ENCODE measurements at places on chromosomes 5 and 9.

DNA sequence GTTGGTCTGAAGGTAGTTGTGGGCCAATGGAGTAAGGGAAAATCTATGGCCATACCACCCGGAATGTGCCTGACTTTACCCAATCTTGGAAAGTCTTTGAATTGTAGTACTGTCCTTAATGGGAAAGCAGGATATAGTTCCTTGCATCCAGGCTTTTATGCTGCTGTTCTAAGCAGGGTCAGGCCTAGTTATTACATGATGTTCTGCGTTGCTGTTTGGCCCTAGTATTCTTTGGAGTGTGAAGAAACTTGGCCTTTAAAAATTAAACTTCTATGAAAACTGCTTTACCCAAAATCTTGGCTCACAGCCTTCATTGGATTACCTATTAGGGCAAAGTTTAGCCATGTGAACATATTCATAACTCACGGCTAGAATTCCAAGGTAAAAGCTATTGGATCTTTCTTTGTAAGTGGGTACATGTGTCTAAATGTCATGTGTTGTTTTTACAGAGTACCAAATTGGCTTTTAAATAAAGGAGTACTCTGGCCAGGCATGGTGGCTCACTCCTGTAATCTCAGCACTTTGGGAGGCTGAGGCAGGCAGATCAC lies 211.1 kb downstream of the DTWD2 start:
- no peak for DNase-seq

DNA sequence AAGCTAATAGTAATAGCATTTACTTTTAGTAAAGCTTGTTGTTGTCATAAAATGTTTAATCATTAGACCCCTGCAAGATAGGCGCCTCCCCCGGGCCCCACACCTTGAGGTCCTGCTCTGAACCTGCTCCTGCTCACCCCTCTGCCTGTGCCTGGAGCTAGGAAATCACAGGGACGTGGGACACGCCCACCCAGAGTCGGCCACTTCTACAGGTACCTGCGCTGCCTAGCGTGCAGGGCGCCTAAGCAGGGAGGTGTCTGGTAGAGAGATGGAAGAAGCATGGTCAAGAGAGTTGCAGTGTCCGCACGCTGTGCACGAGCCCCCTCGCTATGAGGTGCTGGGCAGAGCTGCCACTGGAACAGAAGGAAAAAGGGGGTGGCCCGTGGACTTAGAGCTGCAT lies 52.6 kb downstream of the HINT1 start:
- no peak for DNase-seq

- no peak for DNase-seq
Observed at GRCh38 chr9:98227883-98228282, 27.6 kb downstream of the TBC1D2 start.

GRCh38 chr9:72300873-72301272 lies 64.1 kb downstream of the ZFAND5 start:
- no peak for DNase-seq

GRCh38 chr5:1347571-1347970 lies 2.7 kb upstream of the CLPTM1L start:
- no peak for DNase-seq

DNA sequence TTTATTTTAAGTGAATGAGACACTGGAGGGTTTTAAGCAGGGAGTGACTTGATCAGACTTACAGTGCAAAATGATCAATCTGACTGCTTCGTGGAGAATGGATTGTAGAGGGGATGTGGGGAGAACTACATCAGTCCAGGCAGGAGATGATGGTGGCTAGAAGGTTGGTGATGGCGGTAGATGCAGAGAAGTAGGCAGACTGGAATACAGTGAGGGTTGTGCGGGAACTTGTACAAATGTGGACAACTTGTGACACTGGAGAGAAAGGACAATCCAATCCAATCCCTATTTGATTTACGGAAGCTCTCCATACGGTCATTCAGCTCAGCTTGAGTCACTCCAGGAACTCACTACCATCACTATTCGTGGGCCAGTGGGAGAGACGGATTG lies 593 bp downstream of the TIGD6 start:
- no peak for DNase-seq

GRCh38 chr5:65828022-65828896 lies 98.1 kb upstream of the ERBIN start:
- no peak for DNase-seq

- no peak for DNase-seq
Observed at GRCh38 chr5:142491270-142491669, 166.4 kb upstream of the SPRY4 start.

DNA sequence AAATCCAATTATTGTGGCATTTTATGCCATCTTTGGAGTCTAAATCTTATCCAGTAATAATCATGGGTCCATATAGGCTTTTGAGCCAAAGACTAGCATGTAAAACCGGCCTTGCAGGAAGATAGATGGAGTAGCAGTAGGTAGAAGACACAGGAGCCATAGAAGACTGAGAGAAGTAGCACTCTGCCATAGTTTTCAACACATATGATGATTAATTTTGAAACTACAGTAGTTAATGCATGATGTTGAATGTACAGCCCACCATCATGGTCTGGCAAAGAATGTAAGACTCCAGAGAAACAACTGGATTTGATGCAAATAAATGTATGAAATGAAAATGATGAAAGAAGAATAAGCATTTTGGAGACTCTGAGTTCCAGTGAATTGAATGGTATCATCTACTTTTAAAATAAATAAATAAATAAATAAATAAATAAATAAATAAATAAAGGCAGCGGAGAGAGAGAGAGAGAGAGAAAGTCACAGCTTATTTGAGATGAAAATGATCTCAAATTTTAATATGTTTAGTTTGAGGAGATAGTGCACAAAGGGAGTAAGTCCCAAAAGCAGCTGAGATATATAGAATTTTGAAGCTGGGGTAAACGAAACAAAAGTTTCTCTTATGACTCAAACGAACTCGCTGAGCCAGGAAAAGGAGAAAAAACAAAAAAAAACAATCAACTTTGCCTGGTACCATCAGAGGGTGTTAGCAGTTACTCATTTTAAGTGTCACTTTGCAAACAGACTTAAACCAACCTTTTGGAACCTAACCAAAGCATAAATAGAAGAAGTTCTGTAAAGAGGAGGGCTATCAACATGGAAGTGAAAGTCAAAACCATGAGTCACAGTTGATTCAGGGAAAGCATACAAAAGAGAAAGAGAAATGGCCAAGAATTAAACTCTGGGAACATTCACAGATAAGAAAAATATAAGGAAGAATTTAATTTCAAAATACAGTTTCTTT lies 388.7 kb downstream of the CETN3 start:
- DNase-seq: no peak

DNA sequence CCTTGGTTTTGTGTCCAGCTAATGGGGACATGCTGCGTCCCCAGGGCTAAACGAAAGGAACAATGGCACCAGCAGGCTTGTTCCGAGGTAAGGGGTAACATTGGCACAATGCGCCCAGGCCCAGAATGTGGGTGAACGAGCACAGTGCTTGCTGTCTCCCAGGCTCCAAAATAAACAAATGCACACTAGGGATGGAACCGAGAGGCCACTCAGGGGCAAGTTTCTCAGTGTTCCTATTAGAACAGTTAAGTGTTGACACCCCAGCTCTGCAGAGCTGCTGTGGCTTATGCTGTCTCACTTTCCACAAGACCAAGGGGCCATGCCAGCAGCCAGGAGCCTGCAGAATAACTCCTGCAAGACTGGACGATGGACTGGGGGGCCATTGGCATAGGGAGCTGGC lies 492.4 kb downstream of the GADD45G start:
- no peak for DNase-seq

DNA sequence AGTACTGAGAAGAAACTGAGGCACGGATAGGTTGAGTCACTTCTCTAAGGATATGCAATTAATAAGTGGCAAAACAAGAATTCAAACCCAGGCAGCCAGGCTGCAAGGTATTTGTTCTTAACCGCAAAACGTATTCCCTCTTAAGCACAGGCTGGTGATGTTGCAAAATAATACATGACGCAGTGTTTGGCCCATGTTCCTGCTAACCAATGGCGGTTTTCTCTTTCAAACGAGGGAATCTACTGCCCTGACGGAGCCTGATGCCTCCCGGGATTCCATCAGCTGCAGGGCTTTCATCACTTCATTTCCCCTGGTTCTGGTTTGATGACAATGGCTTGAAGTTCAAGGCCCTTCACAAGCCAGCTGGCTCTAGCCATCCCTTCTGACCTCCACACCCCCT lies 154.8 kb downstream of the SLIT3 start:
- no peak for DNase-seq

DNA sequence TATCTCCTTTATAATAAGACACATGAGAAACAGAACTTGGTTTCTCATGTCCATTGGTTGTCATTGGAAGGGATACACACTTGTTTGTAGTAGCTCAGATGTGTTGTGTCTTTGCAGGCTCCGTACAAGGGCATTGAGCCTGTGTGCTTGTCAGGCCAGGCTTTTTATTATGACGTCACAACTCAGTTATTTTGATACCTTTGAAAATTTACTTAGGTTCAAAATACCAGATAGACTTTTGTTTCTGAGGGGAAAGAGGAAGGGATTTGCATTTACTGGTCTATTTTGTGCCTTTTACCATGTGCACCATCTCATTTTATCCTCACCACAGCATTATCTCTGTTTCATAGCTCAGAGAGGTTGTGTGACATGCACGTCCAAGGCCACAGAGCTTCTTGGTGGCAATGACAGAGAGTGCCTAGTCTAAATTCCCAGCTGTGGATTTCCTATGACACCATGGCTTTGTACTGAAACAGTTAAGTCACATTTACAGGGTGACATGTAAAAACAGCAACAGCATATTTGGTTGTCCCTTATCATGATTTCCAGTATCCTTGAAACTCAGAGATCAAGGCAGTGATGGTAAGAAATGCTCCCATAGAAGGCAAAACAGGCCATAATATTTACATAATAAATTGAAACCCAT lies 268.7 kb downstream of the AOPEP start:
- no peak for DNase-seq

GRCh38 chr9:131840751-131841702 lies 101.2 kb upstream of the RAPGEF1 start:
- no peak for DNase-seq

- peak; percentile 33 for DNase-seq
Observed at GRCh38 chr5:173530547-173530946, 85.9 kb downstream of the BOD1 start.

DNA sequence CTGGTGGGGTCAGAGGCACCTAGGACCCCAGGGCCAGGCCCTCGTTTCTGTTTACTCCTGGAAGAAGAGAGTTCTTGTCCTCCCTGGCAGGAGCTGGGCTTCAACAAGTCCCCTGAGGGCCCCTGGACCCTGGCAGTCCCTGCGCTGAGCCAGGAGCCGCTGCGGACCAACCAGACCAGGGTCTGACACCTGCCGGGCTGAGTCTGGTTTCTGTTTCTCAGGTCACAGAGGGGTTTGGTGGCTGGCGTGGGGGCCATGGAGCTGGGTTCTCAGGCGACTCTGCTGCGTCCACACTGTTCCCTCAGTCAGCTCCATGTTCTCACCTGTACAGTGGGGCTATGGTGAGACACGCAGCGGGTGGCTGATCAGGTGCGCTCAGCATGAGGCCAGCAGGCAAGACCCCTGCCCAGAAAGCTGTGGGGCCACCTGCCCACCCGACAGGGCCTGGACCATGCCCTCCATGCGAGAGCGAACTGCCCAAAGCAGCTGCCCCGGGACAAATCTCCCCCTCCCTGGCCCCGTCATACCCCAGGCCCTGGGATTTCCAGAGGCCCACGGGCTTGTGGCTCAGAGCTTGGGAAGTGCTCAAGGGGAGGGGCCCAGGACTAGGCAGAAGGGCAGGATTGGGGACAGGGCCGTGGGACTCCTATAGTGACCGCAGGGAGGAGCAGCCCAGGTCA lies 17.9 kb upstream of the NOTCH1 start:
- DNase-seq: no peak

DNA sequence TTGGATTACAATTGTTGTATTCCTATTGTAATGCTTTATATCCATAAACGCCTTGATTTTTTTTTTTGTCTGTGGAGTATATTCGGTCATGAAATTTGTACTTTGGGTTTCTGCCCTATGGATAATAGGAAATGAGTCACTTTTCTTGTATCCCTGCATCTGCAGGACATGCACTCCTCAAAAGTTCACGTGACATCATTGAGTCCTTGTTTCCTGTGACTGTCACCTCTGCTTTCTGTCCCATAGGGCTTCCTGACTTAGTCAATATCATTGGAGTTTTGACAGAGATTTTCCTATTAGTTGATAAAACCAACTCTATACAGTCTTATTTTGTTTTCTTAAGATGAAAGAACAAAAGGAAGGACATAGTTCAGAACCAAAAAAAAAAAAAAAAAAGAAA lies 356.3 kb downstream of the MAT2B start:
- no peak for DNase-seq

- DNase-seq: no peak
Observed at GRCh38 chr5:123605822-123606221, 93.8 kb downstream of the CSNK1G3 start.

DNA sequence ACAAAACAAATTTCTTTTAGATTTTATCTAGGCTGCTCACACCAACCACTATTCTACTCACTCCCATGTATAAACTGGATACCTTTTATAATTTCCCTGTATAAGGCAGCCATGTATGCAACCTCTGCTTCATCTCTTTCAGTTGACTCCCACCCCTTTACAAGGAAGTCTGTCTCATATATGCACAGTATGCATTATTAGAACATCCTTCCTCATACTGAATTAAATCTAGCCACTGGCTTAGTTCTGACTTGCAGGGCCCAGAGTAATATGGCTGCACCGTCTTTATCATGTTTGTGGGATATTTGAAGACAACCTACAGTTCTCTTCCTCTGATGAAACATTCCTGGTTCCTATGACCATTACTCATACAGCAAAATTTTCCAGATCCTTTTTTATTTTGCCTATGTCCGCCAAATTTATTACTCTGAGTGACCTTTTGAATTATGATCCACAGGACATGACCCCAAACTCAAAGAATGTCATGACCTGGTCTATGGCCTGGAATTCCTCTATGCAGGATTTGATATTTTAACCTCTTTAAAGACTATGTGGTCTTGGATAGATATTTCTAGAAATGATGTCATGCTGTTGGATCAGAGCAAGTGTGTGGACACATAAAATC lies 76.6 kb upstream of the ITGA1 start:
- no peak for DNase-seq

DNA sequence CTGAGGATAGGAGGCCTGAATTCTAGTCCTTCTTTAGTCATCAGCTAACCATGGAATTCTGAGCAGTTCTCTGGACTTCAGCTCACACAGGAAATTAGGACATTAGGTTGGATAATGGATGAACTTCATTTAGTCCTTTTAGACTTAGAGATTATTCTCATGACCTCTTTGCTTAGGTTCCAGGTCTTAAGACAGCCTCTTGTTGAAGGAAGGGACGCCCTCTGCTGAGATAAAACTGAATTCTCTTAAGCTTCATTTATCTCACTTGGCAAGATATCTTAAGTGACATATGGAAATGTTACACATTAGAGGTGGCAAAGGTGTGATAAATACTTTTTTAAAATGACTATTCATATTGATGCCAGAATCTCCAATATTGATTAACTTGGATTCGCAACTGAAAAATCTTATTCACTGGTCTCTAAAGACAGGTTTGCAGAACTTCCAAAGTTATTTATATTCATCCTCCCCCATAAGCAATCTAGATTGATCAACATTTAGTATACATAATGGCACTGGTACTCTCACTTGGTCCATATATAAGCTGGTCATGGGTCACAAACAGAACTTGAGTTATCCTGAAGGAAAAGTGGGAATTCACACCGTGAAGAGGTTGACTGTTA lies 16.9 kb upstream of the ZNF366 start:
- DNase-seq: peak; percentile 12

GRCh38 chr5:98880151-98880550 lies 48.7 kb downstream of the CHD1 start:
- DNase-seq: no peak

GRCh38 chr5:125719681-125720347 lies 703.4 kb upstream of the GRAMD2B start:
- DNase-seq: peak; percentile 52

GRCh38 chr9:118459913-118460312 lies 755.7 kb downstream of the TLR4 start:
- DNase-seq: no peak
